Pancreas (tissue), 10 donors: ENCODE measurements at places on chromosomes 16 and 17.

GRCh38 chr17:21425736-21426135 is 49.6 kb downstream of the KCNJ12 start:
- no peak for DNase-seq

GRCh38 chr16:75957870-75958269 is 231.6 kb upstream of the CPHXL start:
- DNase-seq = no peak

- no peak for DNase-seq
Measured at GRCh38 chr17:21146362-21147015, 19.7 kb downstream of the DHRS7B start.

DNA sequence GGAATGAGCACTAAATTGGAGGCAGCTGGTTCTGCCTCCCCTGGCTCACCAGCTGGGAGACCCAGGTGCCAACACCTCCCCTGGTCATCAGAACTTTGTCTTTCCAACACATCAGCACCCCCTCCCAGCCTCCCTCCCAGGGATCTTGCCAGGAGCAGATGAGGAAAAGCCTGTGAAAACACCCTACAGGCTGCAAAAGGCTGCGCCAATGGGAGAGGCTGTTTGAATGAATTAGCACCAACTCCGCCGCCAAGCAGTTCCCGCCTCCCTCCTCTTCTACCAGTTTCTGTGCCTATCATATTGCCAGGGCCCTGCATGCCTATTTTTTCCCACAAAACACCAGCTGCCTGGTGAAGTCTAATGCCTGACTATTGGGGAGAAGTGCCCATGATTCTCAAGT is 137.0 kb downstream of the AIPL1 start:
- DNase-seq = no peak

GRCh38 chr16:74774223-74775139 is at the start of gene FA2H:
TSS of gene FA2H (minus strand) at chr16:74774820. CDS start at chr16:74774755, 65 bp downstream.
- DNase-seq = peak; percentile 97

DNA sequence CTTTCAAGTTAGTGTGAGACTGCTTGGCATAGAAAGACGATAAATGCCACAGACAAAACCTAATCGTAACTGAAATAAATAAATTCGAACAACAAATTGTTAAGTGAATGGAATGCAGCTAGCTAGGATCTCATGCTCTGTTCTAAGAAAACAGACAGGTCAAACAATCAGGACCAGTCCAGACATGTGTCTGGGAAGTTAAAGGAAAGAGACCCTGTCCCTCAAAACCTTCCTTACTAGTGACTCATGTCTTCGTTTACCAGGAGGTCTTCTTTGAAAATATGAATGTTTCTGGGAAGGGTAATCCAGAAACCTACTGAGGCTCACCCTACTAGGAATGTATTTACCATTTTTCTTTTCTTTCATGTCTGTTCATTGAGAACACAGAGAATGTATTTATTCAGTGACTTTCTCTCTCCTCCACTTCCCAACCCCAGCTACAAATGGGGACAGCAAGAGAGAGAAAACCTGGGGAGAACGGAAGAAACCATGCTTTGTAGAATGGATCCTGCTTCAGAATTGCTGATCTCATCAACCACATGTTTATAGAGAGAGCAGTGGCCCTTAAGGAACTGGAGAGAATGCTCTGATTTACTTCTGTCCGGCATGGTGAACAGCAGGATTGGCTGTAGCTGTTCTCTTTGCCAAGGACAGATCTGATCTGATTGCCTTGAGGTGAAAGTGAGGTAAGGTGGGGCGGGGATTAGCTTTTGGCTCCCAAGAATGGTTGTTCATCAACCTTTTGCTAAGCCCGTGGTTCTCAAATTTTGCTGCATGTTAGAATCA is 39.4 kb upstream of the DHX8 start:
- no peak for DNase-seq

DNA sequence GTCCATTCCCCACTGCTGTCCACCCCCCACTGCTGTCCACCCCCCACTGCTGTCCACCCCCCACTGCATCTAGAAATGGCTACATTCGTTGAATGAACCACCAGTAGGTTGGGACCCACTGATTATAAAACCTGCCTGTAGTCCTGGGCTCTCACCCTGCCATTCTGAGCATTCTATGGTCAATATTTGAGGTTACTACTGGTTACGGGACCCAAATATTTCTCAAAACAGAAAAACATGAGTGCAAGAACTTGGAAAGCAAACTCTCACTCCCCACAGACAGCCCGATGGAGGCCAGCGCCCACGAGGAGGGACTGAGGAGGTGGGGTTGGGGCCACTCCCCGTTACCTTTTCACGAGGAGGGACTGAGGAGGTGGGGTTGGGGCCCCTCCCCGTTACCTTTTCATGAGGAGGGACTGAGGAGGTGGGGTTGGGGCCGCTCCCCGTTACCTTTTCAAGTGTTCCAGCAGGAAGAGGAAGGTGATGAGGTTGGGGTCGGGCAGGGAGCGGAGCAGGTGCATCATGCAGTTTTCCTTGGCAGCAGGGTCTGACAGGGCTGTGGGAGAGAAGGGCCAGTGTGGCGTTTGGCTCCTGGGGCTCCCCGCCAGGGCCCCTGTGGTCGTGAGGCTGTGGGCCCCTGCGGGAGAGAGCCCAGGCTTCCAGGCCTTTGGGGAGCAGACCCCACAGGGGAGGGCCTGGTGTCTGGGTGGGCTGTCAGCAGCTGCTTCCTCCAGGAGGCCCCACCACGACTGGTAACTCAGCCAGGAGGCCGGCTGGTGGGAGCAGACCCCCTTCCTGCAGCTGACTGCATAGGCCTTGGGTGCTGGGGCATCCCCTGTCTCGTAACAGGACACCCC is 12.5 kb downstream of the TIMM22 start:
- no peak for DNase-seq

DNA sequence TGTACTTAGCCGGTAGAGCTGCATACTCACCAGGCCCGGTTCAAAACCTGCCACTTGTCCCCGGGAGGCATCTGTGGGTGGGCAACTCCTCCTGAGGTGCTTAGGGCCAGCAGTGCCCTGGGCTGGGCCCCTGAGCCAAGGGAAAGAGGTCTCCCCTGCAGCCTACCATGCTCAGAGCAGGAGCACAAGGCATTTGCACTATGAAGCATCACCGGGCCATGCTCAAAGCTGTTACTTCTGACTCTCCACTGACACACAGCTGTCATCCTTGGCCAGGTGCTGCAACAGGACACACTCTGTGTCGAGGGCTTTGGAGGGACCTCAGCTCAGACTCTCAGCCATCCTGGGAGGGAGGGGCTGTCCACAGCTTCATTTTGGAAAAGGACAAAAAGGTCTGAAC is 37.2 kb downstream of the SLC38A8 start:
- no peak for DNase-seq

- DNase-seq = peak; percentile 81
Measured at GRCh38 chr17:42387661-42388380, 421 bp downstream of the STAT3 start.

GRCh38 chr17:74987909-74988711 is 678 bp downstream of the CDR2L start:
- peak; percentile 72 for DNase-seq
